Activated T-cell treated with anti-CD3 and anti-CD28 coated beads, Interleukin-2, amount 50 U/mL, for 72 hours (primary cell): ENCODE measurements at places on chromosomes 7 and 10. TPM values are rescaled to one million over a fixed set of nuclear protein-coding genes. Genes with fewer than 3 reads are reported as not detected.

- DNase-seq: no peak
Measured at GRCh38 chr7:7970531-7971307, 2.1 kb downstream of the GLCCI1 start.

DNA sequence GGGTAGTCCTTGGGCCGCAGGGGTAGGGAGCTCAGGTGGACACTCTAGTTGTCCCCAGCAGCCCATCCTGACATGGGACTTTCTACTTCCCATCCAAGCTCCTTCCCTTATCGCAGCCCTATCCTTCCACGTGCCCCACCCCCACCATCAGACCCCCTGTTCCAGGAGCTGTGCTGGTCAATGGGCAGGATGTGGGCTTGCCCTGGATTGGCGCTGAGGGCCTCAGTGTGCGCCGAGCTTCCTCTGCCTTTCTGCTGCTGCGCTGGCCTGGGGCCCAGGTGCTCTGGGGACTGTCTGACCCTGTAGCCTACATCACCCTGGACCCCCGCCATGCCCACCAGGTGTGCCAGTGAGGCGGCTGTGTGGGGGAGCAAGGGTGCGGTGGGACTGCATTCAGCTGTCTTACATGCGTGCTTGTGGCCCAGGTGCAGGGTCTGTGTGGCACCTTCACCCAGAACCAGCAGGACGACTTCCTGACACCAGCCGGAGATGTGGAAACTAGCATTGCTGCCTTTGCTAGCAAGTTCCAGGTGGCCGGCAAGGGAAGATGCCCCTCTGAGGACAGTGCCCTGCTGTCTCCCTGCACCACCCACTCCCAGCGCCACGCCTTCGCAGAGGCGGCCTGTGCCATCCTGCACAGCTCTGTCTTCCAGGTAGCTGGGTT is 9.4 kb upstream of the ZNF467 start:
- no peak for DNase-seq

The ACTL6B gene
- total RNA-seq: not detected

GRCh38 chr10:119006451-119007210 is 22.9 kb upstream of the NANOS1 start:
- DNase-seq: no peak

The VPS37D gene
- 0.70 TPM for total RNA-seq

The SEMA3E gene
- total RNA-seq: not detected

DNA sequence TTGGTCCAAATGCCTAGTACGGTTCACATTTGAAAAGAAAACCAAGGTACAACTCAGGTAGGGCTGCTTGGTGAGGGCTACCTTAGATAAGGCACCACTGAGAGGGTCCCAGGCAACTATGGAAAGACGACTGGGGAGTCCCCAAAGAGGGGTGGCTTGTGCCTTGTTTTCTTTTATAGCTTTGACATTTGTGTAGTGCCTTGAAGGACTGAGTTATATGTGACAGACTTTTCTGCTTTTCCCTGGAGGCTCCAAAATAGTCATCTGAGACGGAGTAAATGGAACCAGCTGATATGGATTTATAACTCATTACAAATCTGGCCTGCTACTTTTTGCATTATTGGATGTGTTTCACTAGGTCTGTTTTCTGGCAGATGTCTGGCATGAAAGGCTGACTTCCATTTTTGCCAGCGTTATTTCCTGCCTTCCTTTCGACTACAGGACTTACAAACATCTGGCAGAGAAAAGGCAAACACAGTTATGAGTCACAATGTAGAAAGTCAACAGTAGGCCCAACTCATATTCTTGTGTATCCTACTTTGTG is 88.2 kb upstream of the IMMP2L start:
- DNase-seq: no peak

GRCh38 chr7:138074121-138074520 is 2.1 kb upstream of the AKR1D1 start:
- DNase-seq: no peak

The PDZD7 gene
- 0.12 TPM for total RNA-seq

The PITRM1 gene
- total RNA-seq: 76.7 TPM

DNA sequence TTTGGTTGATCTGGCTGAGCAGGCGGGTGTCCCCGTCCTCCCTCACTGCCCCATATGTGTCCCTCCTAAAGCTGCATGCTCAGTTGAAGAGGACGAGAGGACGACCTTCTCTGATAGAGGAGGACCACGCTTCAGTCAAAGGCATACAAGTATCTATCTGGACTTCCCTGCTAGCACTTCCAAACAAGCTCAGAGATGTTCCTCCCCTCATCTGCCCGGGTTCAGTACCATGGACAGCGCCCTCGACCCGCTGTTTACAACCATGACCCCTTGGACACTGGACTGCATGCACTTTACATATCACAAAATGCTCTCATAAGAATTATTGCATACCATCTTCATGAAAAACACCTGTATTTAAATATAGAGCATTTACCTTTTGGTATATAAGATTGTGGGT is 26.9 kb upstream of the TRIM56 start:
- peak; percentile 55 for DNase-seq

GRCh38 chr7:88339195-88339922 is 32.7 kb upstream of the STEAP4 start:
- DNase-seq: no peak

DNA sequence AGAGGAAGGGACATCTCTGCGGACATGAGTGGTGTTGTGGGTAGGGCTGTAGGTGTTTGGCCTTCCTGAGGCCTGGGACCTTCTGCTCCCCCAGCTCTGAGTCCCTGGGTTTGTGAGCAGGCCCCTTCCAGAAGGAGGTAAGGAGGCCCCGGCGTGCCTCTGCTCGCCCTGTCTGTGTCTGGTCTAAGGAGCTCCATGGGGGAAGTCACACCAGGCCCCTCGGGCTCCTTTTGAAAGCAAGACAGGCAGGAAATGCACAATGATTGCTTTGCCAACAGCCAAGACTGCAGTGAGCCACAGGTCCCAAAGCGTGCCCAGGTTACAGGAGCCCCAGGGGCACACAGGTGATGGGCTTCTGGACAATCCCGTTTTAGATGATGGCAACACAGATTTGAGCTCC is 89.5 kb downstream of the FAM53B start:
- DNase-seq: no peak

- no peak for DNase-seq
Measured at GRCh38 chr10:102403115-102403514, 7.6 kb downstream of the NFKB2 start.

GRCh38 chr7:8084836-8085235 is 116.2 kb downstream of the GLCCI1 start:
- no peak for DNase-seq

The HOXA1 gene
- 0.58 TPM for total RNA-seq

DNA sequence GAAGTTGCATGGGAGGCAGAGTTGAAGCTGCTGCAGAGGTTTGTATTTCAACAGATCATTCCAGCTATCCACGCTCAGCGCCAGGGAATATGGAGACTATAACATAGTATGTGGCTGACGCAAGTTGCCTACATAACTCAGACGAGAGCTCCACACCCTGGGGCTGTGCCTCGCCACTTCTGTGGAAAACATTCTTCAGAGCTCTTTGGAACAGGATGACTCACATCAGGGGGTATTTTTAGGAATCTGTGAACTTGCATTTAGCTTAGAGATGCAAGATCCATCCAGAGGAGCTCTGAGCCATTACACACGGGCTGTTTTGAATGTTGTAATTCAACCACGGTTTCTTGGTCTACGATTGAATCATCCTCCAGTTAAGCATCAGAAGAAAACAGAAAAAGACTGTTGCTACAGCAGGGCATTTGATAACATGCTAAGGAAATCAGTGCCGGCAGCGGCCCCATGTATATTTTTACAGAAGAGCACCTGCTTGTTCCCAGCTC is 481.5 kb upstream of the AKR1E2 start:
- peak; percentile 61 for DNase-seq

DNA sequence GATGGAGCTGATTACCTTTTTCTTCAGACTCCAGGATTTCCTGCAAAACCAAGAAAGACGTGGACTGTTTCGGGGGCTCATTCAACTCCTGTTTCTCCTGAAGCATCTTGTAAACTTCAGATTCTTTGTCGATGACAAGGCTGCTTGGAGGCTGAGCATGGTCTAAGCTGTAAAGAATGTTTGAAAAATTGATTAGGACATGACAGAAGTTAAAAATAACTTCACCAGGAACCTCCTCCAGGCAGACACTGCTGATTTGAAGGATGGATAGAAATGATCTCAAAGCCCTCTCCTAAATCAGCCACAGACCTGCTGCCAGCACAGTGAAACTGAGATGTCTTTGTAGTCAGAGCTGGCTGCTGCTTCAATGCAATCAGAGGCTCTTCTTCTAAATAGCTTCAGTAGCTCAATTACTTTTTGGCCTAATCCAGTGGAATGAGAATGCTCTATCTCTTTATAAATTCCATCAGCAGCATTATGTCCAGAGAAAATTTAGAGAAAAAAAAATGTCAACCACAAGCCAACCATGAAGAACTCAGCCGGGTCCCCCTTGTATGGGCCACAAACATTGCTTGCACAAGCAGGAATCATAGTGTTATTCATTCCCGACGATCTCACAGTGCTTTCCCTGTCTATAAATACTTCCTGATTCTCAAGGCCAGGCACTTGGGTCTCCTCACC is 43.5 kb downstream of the PDLIM1 start:
- DNase-seq: no peak

The AGAP3 gene
- 28.4 TPM for total RNA-seq

The CALHM2 gene
- 18.8 TPM for total RNA-seq

- DNase-seq: no peak
Measured at GRCh38 chr10:36116731-36117130, 474.6 kb upstream of the FZD8 start.

The ADGRA1 gene
- not detected for total RNA-seq

The IFIT1 gene
- 2.7 TPM for total RNA-seq

The PON3 gene
- not detected for total RNA-seq

DNA sequence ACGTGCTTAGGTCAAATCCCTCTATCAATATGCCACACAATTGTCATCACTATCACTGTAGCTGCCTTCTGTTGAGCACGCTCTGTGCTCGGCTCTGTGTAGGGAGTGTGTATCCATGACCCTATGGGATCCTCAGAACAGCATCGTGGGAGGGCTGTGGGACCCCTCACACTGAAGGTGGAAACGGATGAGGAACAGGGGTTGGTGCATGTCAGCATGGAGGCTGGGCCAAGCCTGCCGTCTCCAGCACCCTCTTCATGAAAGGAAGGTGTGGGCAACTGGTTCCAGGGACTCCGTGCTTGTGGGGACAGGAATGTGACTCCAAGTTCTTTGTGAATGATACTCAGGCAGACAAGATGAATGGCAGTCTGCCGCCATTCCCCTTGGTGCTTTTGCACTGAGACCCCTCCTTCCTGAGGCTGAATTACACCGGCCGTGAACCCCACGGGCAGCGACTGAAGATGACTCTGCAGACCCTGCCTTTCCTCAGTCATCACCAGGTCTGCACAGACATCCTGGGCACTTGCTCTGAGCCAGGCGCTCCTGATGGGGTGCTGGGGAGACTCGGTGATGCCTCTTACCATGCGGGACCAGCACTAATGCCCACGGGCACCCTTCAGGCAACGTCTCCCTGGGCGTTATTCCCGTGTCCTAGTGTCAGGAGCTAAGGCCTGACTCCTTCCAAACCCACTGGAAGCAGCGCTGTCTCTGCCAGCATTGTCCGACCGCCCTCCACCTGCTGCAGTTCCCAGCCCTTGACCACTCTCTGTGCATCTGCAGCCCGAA is 495.2 kb downstream of the TCERG1L start:
- DNase-seq: no peak

DNA sequence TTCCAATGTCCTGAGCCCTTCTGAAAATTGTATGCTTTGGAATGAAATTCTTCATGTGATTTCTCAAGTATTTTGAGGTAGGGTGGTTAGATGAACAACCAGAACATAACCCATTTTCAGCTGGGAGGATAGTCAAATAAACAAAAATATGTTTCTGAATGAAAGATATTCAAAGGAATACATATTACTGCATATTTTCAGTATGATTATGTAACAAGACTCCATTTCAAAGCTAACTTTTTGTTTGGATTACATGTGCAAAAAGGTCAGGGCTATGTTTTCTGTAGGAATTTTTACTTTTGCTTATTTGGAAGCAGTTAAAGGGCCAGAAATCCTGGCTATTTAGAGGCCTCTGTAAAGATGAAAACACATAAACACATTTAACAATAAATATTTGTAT is 27.7 kb downstream of the CDK6 start:
- no peak for DNase-seq

The WDR86 gene
- 1.0 TPM for total RNA-seq

GRCh38 chr10:101629837-101630632 is 41.9 kb downstream of the DPCD start:
- DNase-seq: no peak

DNA sequence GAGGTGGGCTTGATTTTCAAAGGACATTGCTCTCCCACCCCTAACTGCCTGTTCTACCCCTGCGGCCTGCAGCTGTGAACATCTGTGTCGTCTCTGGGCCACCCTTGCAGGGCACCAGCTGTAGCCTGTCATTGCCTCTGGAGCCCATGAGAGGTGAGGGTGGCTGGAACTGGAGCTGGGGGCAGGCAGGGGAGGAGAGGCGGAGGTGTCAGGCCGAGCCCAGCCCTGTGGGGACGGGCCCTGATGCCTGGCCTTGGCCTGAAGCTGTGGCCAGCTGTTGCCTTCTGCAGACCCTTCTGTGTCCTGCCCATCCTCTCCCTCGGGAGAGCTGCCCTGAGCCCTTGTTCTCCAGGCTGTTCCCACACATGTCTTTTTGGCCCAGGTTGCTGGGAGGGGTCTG is 44.5 kb downstream of the PALD1 start:
- DNase-seq: no peak

GRCh38 chr7:36794689-36795088 is 70.4 kb upstream of the AOAH start:
- DNase-seq: no peak

- no peak for DNase-seq
Measured at GRCh38 chr10:1107004-1107403, 50.8 kb downstream of the WDR37 start.

- no peak for DNase-seq
Measured at GRCh38 chr7:131972251-131972650, 415.8 kb upstream of the PODXL start.

GRCh38 chr10:47326306-47326926 is 4.2 kb downstream of the GDF2 start:
- no peak for DNase-seq

The GDF2 gene
- not detected for total RNA-seq

The PRKG1 gene
- not detected for total RNA-seq

The ENTPD1 gene
- total RNA-seq: 0.53 TPM

- DNase-seq: no peak
Measured at GRCh38 chr10:119652361-119652730, 1.2 kb downstream of the BAG3 start.

DNA sequence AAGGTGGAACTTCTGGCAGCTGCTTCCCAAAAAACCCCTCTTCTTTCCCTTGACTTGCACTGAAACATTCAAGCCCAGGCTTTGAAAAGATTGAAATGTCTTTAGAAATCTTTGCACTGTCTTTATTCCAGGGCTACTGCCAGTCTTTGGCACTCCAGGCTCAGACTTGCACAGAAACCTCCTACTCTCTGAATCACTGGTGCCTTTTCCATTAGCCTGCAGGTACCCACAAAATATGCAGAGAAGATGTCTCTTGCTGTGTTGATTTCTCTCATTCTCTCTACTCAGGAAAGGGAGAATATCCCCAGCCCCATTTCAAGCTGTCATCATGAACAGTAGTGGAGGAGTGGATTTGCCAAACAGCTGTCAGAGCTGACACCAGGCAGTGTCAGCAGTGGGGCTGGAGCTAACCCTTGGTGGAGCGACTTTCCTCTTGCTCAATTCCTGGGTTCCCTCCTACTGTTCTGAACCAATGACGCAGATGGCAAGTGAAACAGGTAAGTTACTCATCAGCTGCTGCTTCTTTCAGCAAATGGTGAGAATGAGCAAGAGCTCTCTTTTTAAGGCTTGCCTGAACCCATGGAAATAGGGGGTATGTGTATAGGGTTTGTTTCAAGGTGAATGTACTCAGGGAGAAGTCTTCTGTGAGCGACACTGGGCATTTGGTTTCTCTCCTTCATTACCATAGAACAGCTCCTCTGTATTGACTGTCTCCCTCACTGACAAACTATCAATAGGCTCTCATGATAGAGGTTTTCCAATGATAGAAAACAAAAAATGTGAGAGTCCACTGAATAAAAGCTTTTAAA is 362.4 kb downstream of the ADRA2A start:
- no peak for DNase-seq
